ENCODE measurements at places on chromosomes 11 and 22. TPM values are rescaled to one million over a fixed set of nuclear protein-coding genes. Genes with fewer than 3 reads are reported as not detected.

The OR10D3 gene
- total RNA-seq = not detected

The HOATZ gene
- total RNA-seq = not detected

The LBHD1 gene
- 3.9 TPM for total RNA-seq

The LMO2 gene
- total RNA-seq = 12.4 TPM

The DESI1 gene
- total RNA-seq = 20.8 TPM

The ZC3H12C gene
- total RNA-seq = 9.6 TPM

The ZFPL1 gene
- 45.8 TPM for total RNA-seq

The FADS2 gene
- total RNA-seq = 215 TPM

The APOL2 gene
- 50.8 TPM for total RNA-seq

The VPS51 gene
- total RNA-seq = 218 TPM

The MS4A8 gene
- total RNA-seq = not detected

The TMPRSS4 gene
- not detected for total RNA-seq

The CAVIN3 gene
- 111 TPM for total RNA-seq
